ENCODE measurements at places on chromosomes 2 and 18.

DNA sequence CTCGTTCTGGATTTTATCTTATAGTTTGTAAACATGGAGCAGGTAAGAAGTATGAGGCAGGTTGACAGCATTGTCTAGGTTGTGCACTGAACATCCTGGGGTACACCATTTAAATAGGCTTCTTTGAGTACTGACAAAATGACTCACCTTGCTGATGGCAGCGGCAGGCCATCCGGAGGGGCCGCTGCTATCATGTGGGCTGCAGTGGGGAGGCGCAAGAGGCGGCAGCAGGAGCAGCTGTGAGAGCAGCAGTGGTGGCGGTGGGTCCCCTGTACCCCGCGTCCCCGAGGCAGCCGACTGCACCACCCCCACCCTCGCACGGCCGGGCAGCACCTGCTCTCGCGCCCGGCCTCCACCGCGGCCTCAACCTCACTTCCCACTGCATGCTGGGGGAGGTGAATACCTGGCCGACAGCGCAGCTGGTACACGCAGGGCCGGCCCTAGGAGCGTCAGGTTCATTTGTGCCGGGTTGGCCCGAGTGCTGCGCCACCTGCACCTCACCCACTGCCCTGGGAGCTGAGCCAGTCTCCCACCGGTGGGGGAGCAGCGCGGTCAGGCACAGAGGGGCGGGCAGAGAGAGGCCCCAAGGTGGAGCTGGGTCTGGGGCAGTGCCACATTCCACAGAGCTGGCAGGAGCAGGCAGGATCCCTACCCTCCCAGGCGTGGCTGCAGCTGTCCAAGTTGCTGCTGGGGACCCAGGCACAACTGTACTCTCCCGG is 154.5 kb upstream of the RBMS1 start:
- DNase-seq = no peak
- no peaks in the 10 kb centered on the region for H3K36me3 ChIP-seq
- H3K4me1 ChIP-seq = peaks cover 19% of the 10 kb centered on the region
- H3K4me3 ChIP-seq = no peak overlapping the region
- no peak overlapping the region for H3K27ac ChIP-seq

DNA sequence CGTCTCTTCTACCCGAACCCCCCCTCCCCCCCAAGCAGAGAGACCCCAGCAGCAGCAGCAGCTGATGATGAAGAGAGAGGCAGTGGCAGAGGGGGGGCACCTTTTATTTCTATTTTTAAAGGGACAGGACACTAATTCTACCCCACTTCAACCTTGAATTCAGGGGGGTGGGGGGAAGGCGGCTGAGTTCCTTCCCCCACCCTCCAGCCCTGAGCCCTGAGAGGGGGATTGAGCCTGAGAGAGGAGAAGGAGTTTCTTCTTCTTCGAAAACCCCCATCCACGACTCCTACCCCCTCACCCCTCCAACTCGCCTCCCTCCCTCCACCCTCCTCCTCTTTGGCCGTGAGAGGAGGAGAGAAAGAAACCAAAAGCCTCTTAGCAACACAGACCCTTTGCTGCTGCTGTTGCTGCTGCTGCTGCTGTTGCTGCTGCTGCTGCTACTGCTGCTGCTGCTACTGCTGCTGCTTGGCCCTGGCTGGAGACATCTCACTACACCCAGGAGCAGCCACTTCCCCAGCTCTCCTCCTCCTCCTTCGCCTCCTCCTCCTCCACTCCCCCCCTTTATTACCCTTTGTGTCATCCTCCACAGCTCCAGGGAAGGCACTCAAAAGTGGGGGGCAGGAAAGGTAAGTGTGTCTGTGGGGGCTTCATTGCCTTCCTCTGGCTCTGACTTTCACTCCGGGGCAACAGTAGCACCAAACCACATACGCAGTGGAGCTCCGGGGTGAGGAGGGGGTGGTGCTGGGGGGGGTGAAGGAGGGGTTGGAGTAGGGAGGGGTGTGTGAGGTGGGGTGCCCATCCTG is at the start of gene MBD5:
MBD5 (plus strand) TSS at position 33 of the 803 bp plus-strand sequence.
- peak; percentile 57 for DNase-seq
- peaks cover 47% of the 10 kb centered on the region for H3K4me1 ChIP-seq
- peaks cover 1% of the 10 kb centered on the region for H3K36me3 ChIP-seq
- H3K4me3 ChIP-seq = peak within 1 kb of the TSS; percentile 98
- H3K27ac ChIP-seq = peak within 1 kb of the TSS; percentile 95
- H3K27me3 ChIP-seq = no peaks in the 10 kb centered on the region

DNA sequence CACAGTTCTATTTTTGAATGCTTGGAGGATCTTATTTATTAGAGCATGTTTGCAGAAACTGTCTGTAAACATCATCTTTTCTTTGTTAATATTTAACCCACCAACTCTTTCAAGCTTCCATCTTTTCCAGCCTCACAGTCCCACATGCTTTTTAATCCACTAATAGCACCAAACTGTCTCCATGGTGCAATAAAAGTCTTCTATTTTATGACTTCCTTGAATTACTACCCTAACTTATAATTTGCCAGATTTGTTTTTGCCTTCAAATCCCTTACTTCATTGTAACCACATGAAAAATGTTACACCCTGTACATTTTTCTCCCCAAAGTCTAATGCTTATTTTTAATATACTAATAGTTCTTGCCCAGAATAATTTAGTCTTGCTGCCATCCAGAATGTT is 792.6 kb downstream of the PLCL1 start:
- H3K27ac ChIP-seq = no peak overlapping the region
- H3K27me3 ChIP-seq = peaks cover 5% of the 10 kb centered on the region
- no peaks in the 10 kb centered on the region for H3K4me1 ChIP-seq

GRCh38 chr2:155692106-155692505 is 640.4 kb downstream of the NR4A2 start:
- H3K27ac ChIP-seq = no peak overlapping the region
- no peaks in the 10 kb centered on the region for H3K27me3 ChIP-seq
- H3K36me3 ChIP-seq = no peaks in the 10 kb centered on the region
- DNase-seq = no peak

DNA sequence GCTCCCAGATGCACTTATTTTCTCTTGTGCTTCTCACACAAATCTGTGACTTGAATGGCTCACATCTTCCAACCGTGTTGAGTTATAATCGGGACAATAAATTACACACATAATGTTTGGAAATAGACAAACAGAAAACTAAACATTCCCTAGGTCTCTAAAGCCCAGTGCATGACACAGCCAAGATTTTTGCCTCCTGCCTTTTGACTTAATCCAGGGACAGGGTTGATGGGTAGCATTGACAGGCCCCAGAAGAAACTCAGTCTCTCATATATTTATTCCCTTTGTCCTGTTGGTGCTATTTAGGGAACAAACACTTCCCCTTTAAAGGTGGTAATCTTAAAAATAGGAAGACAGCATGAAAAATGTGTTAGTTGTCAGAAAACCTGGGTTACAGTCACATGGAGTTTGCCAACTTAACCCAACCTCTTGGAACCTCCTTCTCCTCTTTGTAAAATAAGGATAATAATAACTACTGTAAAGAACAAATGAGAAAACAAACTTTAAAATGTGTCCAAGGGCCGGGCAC is 24.0 kb upstream of the ARPC2 start:
- H3K36me3 ChIP-seq = no peaks in the 10 kb centered on the region
- no peak overlapping the region for H3K4me3 ChIP-seq
- peaks cover 7% of the 10 kb centered on the region for H3K27me3 ChIP-seq
- DNase-seq = no peak
- no peaks in the 10 kb centered on the region for H3K4me1 ChIP-seq
- no peak overlapping the region for H3K27ac ChIP-seq
